SJSA1 (cell line): ENCODE measurements at places on chromosomes 16 and 17. TPM values are rescaled to one million over a fixed set of nuclear protein-coding genes. Genes with fewer than 3 reads are reported as not detected.

GRCh38 chr16:86519649-86520316, 9.5 kb downstream of the FOXF1 start:
- DNase-seq = peak; percentile 79

DNA sequence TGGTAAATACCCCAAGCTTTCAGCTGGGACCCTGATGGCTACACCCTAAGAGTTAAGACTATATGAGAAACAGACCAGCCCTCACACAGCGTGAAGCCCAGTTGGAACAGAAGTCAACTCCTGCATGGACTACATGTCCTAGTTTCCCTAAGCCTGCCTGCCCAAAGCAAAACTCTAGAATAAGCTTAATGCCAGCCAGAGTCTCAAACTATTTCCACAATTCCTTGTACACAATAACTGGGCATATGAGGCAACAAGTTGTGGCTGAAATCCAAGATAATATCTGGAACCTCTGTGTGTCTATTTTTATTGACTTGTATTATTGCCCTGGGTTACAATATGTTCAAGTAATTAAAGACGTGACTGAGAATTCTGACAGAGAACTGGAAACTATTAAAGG, 19.4 kb downstream of the MYH10 start:
- DNase-seq = no peak

DNA sequence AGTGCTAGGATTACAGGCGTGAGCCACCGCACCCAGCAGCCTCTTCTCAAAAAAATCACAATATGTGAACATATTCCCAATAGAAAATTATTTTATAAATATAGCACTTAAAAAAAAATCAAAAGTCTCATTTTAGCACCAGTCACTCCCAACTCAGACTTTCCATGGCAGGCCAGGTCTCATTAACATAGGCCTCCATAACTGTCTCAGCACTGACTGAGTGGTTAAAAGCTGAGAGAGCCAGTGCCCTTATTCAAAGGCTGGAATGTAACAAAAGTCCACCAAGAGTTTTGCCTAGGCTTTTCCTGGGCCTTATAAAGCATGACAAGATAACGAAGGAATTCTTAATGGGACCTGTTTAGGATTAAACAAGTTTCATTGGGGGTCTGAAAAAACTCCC, 79.8 kb downstream of the EMP2 start:
- DNase-seq = no peak

GRCh38 chr17:40038882-40039513, 15.2 kb downstream of the MED24 start:
- DNase-seq = peak; percentile 70

- no peak for DNase-seq
Measured at GRCh38 chr16:47729701-47730100, 268.6 kb downstream of the PHKB start.

DNA sequence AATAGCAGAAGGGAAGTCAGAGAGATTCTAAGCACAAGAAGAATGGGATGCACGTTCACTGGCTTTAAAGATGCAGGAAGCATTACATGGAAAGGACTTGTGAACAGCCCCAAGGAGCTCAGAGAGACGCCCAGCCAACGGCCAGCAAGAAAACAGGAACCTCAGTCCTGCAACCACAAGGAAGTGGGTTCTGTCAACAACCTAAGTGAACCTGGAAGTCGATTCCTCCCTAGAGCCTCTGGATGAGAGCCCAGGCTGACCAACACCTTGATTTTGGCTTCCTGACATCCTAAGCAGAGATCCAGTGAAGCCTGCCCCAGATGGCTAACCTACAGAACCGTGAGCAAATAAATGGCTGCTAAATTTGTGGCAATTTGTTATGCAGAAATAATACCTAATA, 24.5 kb downstream of the GPR142 start:
- no peak for DNase-seq

EFCAB13 gene
- total RNA-seq = 1.8 and 5.4 TPM in 2 replicates

GRCh38 chr17:47180337-47180736, 8.8 kb downstream of the CDC27 start:
- no peak for DNase-seq

CES4A gene
- not detected in 2 replicates for total RNA-seq

- no peak for DNase-seq
Measured at GRCh38 chr17:56930739-56931337, 17.0 kb upstream of the TRIM25 start.

- no peak for DNase-seq
Measured at GRCh38 chr17:73770849-73771229, 126.6 kb upstream of the SDK2 start.

DNA sequence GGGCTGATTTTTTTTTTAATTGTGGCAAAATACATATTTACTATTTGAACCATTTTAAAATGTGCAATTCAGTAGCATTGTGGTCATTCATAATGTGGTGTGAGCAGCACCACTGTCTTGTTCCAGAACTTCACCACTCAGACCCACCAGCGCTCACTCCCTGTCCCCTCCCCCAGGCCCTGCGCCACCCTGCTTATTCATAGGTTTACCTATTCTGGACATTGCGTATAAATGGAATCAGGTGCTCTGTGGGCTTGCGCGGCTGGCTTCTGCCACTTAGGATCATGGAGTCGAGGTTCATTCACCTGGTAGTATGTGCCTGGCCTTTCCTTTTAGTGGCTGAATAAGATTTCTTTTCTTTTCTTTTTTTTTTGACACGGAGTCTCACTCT, 59.4 kb downstream of the NT5M start:
- no peak for DNase-seq

KRT16 gene
- 0.37 TPM in 1 of 2 replicates, not detected in the other for total RNA-seq

DNA sequence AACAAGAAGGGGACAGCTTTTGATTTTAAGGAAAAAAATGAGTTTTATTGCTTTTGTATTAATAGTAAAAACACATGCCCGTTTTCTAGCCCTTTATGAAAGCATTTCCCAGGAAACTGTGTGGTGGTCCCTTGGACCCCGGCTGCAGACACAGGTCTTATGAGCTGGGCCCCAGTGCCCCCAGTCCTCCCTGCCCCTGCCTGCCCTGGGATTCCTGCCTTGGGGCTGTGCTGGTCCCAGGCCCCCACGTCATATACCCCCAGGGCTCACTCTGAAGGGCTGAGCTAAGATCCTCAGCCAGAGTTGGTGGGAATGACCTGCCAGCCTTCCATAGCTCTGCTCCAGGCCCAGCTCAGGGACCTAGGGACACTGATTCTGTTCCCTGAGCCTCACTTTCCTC, 30.8 kb downstream of the GINS2 start:
- no peak for DNase-seq

PROCA1 gene
- total RNA-seq = 0.53 and 0.69 TPM in 2 replicates

PITPNM3 gene
- total RNA-seq = 6.0 and 8.6 TPM in 2 replicates

ITGA2B gene
- total RNA-seq = 0.29 TPM in 1 of 2 replicates, not detected in the other

DNA sequence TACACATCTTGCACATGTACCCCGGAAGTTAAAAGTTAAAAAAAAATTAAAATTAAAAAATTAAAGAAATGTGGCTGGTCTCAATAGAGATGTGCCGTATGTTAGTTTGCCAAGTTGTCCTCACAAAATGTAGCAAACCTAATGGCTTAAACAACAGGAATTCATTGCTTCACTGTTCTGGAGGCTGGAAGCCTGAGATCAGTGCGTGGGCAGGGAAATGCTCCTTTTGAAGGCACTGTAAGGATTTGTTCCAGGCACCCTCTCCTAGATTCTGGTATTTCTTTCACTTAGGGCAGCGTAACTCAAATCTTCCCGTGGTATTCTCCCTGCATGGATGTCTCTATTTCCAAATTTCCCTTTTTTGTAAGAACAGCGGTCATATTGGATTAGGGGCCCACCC, 32.7 kb upstream of the MON1B start:
- DNase-seq = no peak

DPEP1 gene
- total RNA-seq = 6.2 and 10.7 TPM in 2 replicates

DNA sequence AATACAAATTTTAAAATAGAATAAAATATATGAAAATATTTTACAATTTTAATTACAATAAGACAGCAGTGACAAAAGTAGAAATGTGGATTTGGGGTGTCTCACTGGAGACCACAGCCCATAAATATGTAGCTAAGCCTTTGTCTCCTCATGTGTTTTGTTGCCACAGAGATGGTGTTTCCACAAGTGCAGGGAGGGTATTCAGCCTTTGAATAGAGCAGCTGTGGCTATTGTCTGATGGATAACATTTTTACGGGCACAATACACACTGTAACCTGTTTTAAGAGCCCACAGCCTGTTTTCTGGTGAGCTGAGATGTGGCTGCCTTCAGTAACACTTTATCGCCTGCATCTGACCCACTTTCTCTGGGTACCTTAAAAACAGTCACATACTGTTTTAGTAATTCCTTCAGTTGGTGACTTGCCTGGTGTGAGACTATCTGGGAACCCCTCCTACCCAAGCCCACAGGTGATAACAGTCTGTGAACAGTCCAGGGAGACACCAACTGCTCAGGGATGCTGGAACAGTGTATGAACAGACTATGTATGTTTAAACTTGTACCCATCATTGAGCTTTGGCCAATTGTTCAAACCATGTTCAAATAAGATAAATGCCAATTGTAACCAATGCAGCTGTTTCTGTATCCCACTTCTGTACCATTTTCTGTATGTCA, 7.8 kb upstream of the AHSP start:
- DNase-seq = no peak

HOXB4 gene
- total RNA-seq = 1.2 and 3.2 TPM in 2 replicates

CHST5 gene
- total RNA-seq = 0.08 TPM in 1 of 2 replicates, not detected in the other

GRCh38 chr16:68713361-68713760, 23.7 kb upstream of the CDH1 start:
- DNase-seq = no peak

GRCh38 chr16:9854675-9855074, 327.6 kb downstream of the GRIN2A start:
- no peak for DNase-seq

RRAD gene
- 0.16 and 0.39 TPM in 2 replicates for total RNA-seq
